ENCODE measurements at places on chromosomes 7 and 10.
A peak's percentile ranks its signal among the peaks of the same experiment; 100 is the strongest.

GRCh38 chr10:38050212-38050611, 39.7 kb downstream of the ZNF33A start:
- no peak for DNase-seq

GRCh38 chr7:20507157-20507556, 108.3 kb upstream of the ABCB5 start:
- DNase-seq = no peak

DNA sequence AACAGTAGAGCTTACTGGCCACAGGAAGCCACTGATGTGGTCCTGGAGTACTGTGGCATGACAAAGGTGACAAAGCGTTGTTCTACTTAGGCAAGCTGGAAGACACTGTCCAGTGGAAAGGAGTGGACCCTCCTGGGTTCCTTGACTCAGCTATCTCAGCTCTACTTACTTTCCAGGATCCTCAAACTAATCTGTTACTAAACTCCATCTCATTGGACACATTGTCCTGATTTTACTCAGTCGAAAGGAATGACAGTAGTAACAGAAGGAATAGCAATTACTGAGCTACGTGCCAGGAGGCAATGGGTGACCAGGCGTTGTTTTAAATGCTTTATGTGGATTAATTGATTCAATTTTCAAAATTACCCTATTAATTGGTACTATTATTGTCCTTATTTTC, 41.6 kb downstream of the ABLIM1 start:
- DNase-seq = no peak

- no peak for DNase-seq
Observed at GRCh38 chr7:78296046-78296597, 497.5 kb downstream of the PHTF2 start.

- no peak for DNase-seq
Observed at GRCh38 chr10:5543623-5544022, 18.9 kb downstream of the CALML3 start.

DNA sequence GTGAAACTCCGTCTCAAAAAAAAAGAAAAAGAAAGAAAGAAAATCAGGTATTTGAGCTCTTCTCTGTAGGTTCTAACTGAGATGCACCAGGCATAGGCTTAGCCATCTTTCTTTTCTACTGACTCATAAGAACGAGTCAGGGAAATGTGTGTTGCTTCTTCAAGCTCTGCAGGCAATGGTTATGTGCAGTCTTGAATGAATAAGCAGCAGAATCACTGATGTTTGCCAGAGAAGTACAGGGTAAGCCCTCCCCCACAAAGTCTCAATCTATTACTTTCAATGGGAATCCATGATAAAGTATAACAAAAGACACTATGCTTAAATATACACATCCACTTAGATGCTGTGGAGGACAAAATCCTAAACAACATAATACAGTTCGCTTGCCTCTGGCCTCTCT, 239.2 kb downstream of the PARD3 start:
- peak; percentile 53 for DNase-seq

GRCh38 chr7:145156834-145157233, 321.0 kb upstream of the TPK1 start:
- DNase-seq = no peak

DNA sequence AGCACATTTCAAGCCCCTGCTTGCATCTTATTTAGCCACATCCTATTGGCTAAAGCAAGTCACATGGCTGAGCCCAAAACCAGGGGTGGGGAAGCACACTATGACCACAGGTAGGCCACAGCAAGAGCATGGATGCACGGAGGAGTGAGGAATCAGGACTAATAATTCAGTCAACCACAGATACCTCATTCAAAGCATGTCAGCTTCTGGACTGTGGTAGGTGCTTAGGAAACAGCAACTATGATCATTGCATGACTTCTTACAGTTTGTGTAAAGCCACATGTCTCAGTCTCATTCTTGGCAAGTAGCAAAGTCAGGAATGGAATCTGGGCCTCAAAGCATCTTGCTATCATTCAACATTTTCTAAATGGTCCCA, 79.0 kb upstream of the EMX2 start:
- no peak for DNase-seq

DNA sequence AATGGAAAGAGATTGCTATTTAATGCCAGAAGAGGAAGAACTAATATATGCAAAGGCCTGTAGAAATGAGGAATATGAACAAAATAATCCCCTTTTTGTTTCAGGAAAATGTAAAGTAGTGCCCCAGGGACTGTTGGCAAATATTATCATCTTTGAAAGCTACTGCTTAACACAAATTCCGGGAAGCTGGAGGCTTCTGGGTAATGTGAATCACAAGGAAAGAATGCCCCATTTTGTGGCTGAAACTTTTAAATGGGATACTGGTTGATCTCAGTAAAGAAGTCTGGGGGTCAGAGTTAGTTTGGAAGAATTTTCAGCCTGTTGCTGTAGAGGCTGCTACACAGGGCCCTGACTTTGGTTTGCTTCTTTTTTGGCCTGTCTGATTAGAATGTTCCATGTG, 141.0 kb downstream of the PTEN start:
- no peak for DNase-seq

GRCh38 chr7:18457832-18458231, 37.7 kb upstream of the HDAC9 start:
- no peak for DNase-seq

GRCh38 chr10:96596422-96597407, 9.9 kb upstream of the TM9SF3 start:
- DNase-seq = no peak

- DNase-seq = no peak
Observed at GRCh38 chr7:135445690-135446089, 64.2 kb downstream of the CNOT4 start.

DNA sequence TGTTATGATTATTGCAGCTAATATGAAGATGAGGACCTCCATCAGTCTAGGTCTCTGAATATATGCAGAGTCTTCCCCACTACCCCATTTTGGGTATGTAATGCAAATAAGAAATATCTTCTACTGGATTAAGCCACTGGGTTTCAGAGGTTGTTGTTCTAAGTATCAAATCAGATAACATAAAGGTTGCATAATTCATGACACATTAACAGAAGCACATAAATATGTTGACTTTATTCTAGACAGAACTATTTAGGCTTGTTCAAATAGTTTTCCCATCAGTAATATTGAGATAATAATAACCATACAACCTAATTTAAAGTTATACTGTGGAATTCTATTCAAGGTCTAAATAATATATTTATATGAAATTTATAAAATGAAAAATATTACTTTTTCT, 157.1 kb downstream of the ETV1 start:
- DNase-seq = no peak

- DNase-seq = peak; percentile 59
Observed at GRCh38 chr10:129853562-129853903, 110.5 kb downstream of the EBF3 start.

DNA sequence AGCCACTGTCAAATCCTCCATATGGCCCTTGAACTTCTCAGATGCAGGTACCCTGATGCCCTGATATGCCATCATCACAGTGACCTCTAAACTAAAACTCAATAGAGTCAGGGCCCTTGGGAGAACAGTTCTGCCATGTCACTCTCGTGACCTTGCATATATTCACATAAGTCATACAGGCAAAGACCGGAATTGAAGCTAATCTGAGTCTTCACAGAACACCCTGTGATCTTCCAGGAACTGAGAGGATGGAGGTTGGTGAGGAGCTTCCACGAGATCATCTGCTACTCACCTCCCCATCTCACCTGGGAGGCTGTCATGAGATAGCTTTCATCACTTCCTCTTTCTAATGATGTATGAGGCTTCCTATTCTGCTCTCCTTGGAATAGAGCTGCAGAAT, 228.7 kb upstream of the CCDC6 start:
- DNase-seq = no peak

- no peak for DNase-seq
Observed at GRCh38 chr7:121083138-121083789, 94.8 kb downstream of the CPED1 start.

DNA sequence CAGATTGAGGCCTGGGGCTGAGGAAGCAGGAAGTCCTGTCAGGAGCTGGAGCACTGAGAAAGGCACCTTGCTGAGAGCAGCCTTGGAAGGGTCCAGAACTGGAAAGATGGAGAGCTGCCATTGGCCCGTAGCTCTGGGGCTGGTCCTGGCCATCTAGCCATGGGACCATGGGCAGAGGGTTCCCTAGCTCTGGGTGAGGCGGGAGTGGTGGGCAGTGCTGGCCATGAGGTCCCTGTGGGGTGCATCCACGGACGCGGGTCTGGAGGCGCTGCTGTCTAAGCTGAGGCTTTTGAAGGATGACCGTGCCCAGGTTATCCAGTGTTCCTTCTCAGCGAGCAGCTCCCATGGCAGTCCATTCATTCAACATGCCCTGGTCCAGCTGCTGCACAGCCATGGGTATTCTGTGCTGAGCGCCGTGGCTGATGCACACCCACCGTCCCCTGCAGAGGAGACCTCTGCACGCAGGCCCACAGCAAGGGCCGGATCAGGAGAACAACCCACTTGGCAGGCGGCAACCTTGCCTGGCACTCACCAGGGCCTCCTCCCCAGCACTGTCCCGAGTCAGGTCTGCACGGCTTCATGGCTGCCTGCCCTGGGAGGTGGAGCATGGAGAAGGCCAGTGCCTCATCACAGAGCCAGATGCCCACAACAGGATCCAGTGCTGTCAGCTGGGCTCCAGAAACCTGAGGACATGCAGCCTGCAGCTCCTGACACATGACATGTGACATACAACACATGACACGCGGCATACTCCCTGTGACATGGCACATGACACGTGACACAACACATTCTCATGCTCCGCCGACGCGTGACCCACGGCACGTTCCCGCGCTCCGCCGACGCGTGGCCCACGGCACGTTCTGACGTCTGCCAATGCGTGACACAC, 121.9 kb downstream of the INPP5A start:
- no peak for DNase-seq

DNA sequence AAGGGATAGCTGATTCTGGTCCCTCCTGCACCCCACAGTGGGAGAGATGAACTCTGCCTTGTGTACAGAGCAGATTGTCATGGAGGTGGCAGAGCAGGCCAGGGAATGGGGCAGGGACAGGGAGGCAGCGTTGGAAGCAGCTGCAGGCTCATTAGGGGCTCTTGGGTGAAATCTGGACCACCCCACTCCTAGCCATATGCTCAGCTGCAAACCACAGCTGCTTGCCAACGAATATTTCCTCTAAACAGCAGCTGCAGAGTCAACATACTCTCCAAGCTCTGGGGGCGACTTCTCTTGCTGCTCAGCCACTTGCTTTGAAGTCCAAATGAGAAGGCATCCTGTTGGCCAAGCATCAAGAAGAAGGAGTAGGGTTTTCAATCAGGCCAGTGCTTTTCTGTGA, 302.3 kb upstream of the AUTS2 start:
- DNase-seq = no peak

GRCh38 chr7:25770235-25770634, 381.8 kb upstream of the NFE2L3 start:
- DNase-seq = no peak

DNA sequence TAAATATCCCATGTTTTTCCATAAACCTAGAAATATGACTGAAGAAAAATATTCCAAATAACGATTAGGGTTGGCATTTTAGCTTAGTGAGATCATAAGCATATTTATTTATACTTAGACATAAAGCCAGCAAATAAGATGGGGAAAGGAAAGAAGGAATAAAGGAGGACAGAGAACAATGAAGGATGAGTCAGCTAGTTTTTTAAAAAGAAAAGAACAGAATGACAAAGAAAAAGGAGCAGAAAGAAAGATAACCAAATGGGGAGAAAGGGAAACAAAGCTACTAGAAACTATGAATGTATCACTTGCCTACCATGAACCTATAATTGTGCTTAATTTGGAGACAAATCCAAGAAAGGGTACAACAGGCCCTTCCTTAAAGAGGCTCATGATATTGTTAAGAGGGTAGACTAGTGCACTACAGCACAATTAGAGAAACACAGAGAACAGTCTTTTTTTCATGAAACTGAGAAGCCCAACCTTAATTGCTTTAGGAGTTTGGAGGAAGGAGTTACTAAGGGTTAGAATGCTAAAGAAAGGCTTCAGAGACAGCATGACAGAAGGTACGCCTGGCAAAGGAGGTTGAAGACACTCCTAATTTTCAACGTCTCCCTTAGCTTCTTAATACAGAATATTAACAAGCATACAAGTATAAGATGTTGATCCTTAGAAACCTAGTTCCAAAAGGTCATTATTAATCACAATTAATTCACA, 23.9 kb downstream of the HERPUD2 start:
- no peak for DNase-seq

- DNase-seq = no peak
Observed at GRCh38 chr10:124667425-124668345, 76.5 kb downstream of the FAM53B start.

DNA sequence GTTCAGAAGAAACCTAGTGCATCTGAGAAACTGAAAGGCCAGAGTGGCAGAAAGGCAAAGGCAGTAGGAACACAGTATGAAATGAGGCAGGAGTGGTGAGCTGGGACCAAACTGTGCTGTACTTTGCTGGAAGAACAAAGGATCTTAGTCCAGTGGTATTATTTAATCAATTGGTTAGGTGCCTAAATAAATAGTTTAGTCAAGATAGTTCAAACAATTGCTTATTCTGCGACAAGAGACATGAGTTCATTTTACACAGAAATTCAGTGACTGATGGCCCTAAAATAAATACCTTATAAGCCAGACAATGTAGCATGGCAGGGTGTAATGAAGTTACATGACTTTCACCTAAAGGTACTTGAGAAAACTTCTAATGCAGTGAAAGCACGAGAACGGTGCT, 181.8 kb upstream of the LRRN3 start:
- DNase-seq = no peak

GRCh38 chr7:100371561-100372171, 1.6 kb upstream of the PILRA start:
- no peak for DNase-seq

DNA sequence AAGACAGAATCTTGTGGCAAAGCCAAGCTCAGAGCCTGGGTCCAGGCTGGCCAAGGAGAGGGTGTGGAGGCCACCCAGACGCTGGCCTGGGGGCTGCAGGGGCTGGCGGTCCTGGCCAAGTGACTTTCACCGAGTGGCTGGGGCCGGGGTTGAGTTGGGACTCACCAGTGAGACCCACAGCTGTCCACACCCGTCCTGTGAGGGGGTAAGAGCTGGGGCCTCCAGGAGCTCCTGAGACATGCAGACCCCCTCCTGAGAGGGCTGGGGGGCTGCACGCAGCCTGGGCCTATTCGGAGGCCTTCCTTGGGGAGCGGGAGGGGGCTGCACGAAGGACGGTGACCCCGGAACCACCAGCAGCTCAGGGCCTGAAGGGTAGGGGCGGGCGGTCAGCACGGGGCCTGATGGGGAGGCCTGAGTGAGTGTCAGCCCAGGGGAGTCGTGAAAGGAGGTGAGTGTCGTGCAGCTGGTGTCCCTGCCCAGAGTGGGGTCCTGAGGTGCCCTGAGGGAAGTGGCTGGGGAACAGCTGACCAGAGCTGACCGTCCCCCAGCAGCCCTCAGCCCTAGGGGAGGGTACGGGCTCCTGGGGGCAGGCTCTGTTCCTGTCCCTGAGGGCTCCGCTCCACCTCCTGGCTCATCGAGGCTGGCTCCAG, 100.9 kb downstream of the FOXL3 start:
- no peak for DNase-seq
